Suppressor macrophage (primary cell): ENCODE measurements at places on chromosomes 5 and 9.

- DNase-seq: peak; percentile 20
Observed at GRCh38 chr5:55601204-55601618, 66.4 kb upstream of the PLPP1 start.

DNA sequence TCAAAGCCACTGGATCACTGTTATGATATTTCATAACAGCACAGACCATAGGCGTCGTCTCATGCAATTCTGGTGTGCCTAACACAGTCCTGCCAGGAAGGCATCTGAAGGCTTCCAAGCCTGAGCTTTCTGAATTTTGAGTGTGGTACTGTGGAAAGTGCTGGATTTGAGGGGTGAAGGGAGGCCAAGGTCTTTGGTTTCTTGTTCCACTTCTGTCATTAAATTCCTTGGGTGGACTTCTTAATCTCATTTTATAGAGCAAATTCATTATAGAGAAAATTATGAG is 441.3 kb upstream of the PIK3R1 start:
- DNase-seq: no peak

GRCh38 chr9:77125665-77126064 is 51.7 kb upstream of the VPS13A start:
- no peak for DNase-seq

GRCh38 chr9:73680831-73681230 is 529.2 kb downstream of the ANXA1 start:
- no peak for DNase-seq

- DNase-seq: no peak
Observed at GRCh38 chr5:66788556-66788955, 192.4 kb downstream of the MAST4 start.

GRCh38 chr9:137441289-137441934 is at the start of gene ENTPD8:
Gene ENTPD8 (minus strand): TSS chr9:137441357. CDS start chr9:137438285, 3,072 bp downstream.
- DNase-seq: no peak
